Hematopoietic multipotent progenitor cell treated with erythropoietin and hydrocortisone succinate and interleukin-3 and kit ligand, for 15 days (in vitro differentiated cells): ENCODE measurements at places on chromosomes 6 and 20.

DNA sequence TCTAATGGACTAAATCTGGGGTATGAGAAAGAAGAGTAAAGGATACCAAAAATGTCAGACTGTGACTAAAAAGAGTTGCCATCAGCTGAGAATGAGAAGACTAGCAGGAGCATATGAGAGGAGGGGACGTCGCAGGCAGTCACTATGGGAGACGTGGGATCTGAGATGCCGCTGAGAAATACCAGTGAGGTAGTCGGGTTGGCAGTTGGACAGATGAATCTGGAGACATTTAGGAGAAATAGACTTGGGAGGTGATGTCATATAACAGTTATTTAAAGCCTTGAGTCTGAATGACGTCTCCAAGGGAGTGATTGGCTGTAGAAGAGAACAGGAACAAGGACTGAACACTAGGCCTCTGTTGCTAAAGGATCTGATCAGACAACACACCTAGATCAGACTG is 51.5 kb upstream of the TRIM26 start:
- DNase-seq, result no peak

DNA sequence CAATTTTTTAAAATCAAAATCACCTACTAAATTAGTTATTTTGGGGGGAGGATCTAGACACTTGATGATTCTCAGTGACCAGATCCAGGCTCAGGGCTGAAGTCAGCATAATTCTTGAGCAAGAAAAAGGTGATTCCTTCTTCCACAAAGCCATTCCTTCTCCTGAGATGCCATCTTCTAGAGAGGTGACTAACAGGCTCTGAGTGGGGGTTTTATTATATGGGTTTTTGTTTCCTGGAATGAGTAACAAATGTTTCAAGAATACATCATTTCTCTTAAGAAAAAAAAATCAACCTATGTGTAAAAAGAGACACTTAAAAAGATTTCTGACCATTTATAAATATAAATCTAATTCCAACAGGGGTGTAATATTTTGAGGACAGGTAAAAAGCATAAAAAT is 154.3 kb downstream of the NFATC2 start:
- DNase-seq, result no peak

GRCh38 chr6:81166770-81167169 is 585.7 kb downstream of the TENT5A start:
- no peak for DNase-seq

DNA sequence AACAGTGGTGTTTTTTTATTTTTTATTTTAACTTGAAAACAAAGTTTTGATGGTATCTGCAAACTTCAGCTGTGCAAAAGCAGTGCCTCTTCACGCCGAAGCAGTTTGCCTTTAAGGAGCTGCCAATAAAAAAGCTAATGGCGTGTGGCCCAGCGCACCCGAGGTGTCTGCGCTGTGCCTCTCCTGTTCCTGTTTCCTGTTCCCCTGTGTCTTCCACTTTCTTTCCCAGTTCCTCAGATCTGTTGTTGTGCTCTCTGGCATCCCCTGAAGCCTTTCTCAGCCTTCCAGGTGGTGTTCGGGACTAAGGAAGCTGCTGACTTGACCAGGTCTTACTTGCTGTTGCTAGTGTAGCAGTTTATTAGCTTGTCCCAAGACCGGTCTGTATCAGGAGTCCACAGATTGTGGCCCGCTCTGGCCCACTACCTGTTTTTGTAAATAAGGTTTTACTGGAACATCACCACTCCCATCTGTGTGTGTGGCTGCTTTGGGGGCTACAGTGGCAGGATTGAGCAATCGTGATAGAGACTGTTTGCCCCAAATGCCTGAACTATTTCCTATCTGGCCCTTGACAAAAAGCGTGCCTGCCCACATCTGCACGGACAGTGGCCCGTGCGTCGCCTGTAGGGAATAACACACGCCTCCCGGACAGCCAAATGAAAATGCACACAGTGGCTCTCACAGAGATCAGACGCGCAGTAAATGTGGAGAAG is 178.3 kb downstream of the TMEM242 start:
- no peak for DNase-seq

DNA sequence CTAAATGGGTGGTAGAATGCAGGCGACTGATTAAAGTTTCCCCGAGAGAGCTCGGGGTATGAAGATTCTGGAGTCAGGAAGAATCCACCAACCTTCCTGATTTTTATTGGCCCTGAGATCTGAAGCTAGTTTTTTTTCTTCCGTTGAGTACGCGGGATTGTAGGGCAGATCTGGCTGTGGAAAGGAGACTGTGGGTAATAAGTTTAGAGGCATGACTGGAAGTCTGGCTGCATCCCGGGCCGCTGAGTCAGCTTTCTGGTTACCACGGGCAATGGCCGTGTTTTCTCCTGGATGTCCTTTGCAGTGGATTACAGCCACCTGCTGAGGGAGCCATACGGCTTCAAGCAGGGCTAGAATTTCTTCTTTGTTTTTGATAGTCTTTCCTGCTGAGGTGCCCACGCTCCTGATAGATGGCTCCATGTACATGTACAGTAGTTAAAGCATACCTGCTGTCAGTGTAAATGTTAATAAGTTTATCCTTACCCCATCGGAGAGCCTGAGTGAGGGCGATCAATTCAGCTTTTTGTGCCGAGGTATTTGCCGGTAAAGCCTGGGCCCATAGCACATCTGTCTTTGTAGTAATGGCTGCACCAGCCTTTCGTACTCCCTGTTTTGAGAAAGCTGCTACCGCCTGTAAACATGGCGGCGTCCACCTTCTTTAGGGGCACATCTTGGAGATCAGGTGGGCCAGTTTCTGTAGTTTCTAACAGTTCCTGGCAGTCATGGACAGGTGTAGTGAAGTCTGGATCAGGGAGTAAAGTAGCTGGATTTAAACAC is 154.0 kb downstream of the TRIM27 start:
- DNase-seq, result no peak

DNA sequence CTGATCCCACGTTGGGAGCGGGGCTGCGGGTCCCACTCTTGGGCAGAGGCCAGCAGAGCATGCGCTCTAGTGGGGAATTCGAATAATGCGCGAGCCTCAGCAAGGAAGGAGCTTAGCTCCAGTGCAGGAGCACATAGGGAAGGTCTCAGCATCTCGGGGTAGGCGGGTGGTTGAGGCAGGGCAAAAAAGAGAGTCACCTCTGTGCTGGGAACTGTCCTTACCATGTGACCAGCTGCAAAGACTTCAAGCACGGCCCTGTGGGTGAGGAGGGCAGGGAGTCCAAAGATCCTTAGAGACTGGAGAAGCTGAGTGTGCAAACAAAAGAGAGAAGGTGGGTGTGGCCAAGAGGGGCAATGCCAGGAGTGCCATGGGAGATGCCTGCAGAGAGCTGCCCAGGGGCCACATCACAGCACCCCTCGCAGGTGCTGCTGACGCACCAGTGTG is 79.2 kb upstream of the CD93 start:
- no peak for DNase-seq

DNA sequence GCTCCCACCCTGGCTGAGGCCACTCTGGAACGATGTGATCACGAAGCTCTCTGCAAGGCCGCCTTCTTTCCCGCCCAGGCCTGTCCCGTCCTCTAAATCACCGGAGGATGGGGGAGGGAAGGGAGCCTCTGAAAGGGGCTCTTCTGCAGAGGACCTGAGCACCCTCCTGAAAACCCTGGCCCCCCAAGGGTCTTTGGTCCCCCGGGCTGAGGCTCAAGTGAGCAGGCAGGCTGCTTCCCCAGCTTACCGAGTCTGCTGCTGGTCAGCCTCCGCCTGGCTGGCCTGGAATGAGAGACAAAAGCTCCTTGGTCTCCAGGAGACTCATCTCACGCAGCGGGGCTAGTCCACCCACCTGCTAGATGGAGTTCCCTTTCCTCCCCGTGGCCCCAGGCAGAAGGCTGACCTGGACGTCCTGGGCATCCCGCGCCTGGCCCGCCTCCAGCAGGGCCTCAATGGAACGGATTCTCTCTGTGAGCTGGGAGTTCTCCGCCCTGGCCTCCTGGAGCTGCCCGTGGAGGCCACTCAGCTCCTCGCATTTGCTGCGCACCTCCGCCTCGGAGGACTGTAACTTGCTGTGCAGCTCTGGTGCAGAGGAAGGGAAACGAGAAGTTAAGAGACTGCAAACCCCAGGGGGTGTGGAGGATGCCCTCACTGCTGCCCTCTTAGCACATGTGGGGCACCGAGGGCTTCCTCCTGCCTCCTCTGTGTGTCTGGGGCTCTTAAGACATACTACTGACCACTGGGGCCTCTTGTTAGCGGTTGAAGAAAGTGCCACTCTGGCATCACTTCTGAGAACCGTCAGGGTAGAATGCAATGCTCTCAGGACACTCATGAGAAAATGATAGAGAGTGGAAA is 54.7 kb downstream of the RRBP1 start:
- no peak for DNase-seq

GRCh38 chr6:23559587-23560343 is 566.2 kb upstream of the NRSN1 start:
- no peak for DNase-seq

- DNase-seq, result no peak
Observed at GRCh38 chr6:28537065-28537464, 11.4 kb downstream of the GPX5 start.

DNA sequence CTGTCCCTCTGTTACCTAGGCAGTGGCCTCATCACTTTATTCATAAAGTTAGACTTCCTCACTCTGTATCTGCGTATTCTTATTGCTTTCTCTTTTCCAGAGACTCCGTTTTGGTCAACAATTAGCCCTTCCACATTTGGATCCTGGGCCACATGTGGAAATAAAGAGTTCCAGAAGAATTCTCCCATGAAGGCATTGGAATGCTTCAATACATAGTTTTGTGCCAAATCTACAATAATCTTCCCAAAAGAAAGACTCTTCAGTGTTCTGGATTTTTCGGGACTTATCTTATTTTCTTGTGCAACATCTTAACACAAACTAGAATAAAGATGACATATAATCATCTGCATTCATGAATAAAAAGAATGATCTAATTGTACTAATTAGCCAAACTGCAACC is 187.7 kb upstream of the BMP2 start:
- DNase-seq, result no peak

DNA sequence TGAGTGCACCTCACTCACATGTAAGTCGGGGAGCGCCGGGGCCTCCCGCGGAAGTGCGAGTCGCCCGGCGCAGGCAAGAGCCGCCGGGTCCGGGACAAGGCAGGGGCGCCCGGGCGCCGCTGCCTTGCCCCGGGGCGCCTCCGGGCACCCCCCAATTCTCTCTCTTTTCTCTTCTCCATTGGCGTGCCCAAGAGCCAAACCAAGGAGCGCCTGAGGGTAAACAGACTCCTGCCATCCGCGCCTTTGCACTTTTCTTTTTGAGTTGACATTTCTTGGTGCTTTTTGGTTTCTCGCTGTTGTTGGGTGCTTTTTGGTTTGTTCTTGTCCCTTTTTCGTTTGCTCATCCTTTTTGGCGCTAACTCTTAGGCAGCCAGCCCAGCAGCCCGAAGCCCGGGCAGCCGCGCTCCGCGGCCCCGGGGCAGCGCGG is 36.8 kb downstream of the GNAS start:
- no peak for DNase-seq

DNA sequence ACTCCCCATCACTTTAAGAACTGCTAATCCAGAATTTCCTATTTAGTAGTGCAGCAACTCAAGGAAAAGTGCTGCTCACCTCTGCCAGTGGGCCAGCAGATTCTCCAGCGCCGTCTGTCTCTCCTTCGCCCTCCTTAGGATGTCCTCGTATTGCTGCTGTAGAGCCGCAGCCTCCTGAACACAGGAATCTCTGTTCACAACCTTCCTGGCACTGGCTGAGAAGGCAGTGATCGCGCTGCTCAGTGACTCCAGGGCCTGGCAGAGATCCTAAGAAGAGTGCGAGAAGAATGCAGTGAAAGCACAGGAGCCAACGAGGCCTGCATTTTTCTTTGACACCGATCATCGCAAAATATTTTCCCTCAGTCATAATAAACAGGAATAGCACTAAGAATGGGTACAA is 209.0 kb downstream of the SYNE1 start:
- DNase-seq, result no peak

GRCh38 chr20:12598894-12599293 is 409.9 kb upstream of the SPTLC3 start:
- DNase-seq, result no peak

DNA sequence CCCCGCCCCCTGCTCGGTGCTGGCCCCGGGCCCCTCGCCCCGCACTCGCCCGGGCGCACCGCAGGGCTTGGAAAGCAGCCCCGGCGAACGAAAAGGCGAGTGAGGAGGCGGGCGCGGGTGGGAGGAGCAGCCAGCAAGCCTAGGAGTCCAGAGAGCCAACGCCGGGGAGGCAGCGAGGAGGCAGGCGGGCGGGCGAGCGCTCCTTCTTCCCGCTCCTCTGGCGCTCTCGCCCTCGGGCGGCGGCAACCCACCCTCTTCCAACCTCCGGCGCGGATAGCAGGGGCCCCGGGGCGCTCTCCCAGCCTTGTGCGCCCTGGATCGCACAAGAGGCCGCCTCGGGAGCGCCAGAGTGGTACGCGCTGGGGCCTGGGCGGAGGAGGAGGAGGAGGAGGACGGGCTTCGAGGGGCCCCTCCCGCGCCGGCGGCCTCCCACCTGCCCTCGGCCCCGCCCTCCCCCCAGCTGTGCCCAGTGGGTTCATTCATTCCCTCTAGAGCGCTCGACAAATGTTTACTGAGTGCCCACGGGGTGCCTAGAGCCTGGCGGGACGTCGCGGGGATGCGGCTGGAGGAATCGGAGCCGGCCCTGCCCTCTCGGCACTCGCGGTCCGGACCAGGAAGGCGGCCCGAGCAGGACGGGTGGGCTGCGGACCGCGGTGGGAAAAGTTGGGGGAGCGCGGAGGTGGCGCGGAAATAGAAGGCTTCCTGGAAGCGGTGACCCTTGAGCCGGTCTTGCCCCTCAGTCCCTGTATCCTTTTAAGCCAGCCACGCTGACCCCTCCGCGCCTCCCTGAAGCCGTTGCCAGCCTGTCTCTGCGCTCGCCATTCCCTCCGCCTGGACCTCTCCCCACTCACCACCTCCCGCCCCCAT is at the start of gene BMP7:
Gene BMP7 (minus strand): TSS at position 351 of the 867 bp plus-strand sequence. CDS start 519 bp downstream, outside the sequence.
- no peak for DNase-seq

- no peak for DNase-seq
Observed at GRCh38 chr6:155418017-155418761, 37.5 kb downstream of the NOX3 start.

- DNase-seq, result no peak
Observed at GRCh38 chr6:38080889-38081288, 261.4 kb downstream of the ZFAND3 start.

DNA sequence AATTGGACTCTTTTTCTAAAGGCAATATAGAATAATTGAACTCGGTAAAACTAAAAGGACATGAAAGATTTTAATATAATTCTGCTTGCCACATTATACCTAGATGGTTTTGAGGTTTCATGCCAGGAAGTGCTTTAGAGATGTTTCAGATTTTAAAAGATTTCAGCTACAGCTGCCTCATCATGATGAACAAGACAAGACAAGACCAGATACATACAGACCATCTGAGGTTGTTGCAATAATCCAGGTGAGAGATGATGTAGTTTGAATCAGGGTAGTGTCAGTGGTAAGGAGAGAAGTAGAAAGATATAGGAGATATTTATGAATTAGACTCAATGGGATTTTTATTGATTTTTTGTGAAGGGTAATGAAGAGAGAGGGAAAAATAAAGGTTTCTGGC is 374.3 kb upstream of the HSF2 start:
- DNase-seq, result no peak
